ENCODE measurements at places on chromosomes 6 and 20.

- DNase-seq = no peak
Observed at GRCh38 chr6:34235307-34236130, 1.2 kb upstream of the HMGA1 start.

GRCh38 chr6:108914235-108915022, 66.2 kb downstream of the ARMC2 start:
- DNase-seq = no peak

DNA sequence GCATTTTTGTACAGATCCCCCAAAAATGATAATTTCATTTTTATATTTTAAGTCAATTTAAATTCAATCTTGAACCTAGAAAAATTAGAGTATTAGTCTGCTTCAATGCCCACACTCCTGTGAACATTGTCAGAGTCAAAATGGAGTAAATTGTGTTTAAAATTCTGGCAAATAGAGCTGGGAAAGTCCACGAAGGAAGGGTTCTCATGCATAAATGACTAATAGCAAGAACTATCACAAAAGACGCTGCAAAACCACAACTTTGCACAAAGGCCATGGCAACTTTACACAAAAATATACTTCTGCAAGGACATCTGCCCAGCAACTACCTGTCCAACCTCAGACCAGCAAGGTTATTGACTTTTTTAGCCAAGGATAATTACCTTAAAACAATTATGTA, 203.2 kb upstream of the SMLR1 start:
- no peak for DNase-seq

DNA sequence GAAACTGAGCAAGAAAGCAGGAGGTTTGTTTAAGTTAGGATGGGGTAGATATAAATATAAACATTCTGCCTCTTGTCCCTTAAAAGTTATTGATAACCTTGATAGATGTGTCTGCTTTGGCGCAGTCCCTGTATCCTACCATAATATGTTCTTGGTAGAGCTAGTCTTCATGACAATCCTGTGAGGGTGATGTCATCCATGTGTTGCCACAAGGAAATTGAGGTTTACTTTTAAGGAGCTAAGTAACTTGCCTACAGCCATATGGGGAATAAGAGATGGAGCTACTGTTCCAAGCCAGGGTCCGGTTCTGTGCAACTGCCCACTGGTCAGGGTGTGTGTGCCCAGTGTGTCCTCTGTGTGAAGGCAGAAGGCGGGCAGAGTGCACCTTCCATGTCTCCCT, 78.5 kb downstream of the SSR1 start:
- no peak for DNase-seq

GRCh38 chr6:116476002-116476678, 15.0 kb downstream of the CALHM6 start:
- no peak for DNase-seq

DNA sequence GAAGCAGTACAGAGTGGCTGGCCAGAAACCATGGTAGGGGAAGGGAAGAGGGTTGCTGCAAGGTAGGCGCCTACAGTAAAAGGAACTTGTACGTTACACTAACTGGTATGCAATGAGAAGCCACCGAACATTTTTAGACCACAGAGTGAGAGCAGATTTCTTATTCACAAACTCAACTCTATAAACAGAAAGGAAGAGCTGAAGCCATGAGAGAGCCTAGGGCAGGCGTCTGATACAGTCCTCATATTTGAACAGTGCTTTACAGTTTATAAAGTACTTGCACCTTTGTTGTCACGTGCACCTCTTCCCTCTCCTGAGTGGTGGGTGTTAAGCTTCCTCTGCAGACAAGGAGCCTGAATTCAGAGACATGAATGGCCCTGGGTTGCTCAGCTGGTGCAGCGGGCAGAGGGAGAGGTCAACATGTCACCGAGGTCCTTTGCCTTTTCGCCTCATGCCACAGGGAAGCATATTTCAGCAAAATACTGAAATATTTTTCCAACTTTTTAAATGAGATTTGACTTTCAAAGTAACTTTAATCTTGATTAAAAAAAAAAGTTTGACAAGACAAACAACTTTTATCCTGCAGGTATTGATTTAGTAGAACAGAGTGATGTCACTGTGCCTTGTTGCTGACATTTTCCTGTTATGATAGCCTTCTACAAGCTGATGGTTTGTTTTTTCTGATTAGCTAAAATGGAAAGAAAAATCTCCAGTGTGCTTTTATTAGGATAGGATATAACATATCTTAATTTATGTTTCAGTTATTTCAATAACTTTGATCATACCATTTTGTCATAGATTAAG, 23.8 kb downstream of the UST start:
- no peak for DNase-seq

DNA sequence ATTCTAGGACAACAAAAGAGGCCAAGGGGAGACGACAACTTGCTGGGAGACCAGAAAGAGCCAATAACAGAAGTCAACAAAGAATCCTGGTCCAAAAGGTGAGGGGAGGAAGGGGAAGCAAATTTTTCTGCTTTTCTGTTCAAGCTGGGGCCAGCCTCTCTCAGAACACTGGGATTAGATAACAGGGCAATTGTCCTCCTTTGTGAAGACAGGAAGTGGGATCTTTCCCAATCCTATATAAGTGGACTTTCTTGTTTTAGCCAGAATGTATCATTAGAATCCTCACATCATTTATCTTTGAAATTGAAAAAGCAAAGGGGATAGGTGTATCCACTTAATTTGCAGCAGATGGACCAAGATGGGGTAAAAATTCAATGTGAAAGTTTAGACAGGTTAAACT, 101.2 kb upstream of the COL21A1 start:
- DNase-seq = no peak

Data from stromal cell of bone marrow (primary cell).